Stimulated activated CD8-positive, alpha-beta memory T cell treated with anti-CD3 and anti-CD28 coated beads, Interleukin-15, amount 100 ng/mL, for 24 hours (primary cell): ENCODE measurements at places on chromosomes 11 and 22.

DNA sequence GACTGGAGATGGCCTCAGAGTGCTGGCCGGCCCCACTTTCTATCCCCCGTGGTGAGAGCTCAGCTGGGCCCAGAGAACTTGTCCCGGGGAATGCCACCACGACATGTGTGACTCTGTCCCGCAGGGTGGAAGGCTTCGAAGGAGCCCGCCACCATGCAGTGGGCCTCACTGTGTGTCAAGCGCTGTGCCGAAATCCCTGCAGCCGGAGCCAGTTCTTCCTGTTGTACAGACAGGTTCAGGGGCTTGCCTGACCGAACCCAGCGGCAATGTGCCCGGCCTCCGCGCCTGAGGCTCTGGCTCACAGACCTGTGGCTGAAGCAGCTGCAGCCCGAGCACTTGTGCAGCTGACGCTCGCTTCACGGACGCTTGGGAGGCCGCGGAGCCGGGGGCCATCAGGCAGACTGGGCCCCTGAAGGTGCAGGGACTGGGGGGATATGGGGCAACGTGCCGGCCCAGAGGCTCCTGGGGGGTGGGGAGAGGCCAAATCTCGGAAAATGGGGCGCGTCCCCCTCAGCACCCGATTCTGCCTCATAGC lies 650 bp downstream of the PPM1F start:
- DNase-seq: no peak

- DNase-seq: no peak
Observed at GRCh38 chr11:134474070-134474860, 62.2 kb upstream of the B3GAT1 start.

GRCh38 chr11:94241896-94242295 lies 62.5 kb upstream of the IZUMO1R start:
- no peak for DNase-seq

DNA sequence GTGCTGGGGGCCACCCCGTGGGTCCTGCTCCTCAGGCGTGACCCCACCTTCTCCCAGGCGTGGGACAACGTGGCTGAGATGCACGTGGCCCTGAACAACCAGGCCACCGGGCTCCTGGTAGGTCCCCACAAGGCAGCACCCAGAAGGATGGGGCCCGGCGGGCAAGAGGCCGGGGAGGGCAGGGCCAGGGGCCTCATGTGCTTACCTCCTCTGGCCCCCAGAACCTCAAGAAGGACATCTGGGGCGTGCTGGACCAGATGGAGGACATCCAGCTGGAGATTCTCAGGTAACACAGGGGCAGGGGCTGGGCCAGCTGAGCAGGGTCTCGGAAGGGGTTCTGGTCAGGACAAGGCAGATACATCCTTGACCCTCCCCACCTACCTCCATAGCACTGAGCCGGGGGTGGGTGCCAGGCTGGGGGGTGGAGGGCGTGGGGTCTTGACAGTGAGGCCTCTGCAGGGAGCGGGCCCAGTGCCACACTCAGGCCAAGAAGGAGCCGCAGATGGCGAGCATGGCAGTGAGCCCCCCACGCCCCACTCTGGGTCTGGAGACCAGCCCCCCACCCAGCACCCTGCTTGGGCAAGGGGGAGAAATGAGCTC lies 186.3 kb downstream of the IGLL1 start:
- no peak for DNase-seq

GRCh38 chr11:131481303-131481702 lies 110.9 kb downstream of the NTM start:
- no peak for DNase-seq

GRCh38 chr11:47147250-47147649 lies 29.4 kb downstream of the ARFGAP2 start:
- no peak for DNase-seq

GRCh38 chr11:84130646-84131427 lies 844.7 kb upstream of the CCDC90B start:
- DNase-seq: no peak

- DNase-seq: no peak
Observed at GRCh38 chr11:13463779-13464290, 813 bp upstream of the BTBD10 start.

- DNase-seq: no peak
Observed at GRCh38 chr22:35578836-35579575, 38.1 kb downstream of the MB start.

DNA sequence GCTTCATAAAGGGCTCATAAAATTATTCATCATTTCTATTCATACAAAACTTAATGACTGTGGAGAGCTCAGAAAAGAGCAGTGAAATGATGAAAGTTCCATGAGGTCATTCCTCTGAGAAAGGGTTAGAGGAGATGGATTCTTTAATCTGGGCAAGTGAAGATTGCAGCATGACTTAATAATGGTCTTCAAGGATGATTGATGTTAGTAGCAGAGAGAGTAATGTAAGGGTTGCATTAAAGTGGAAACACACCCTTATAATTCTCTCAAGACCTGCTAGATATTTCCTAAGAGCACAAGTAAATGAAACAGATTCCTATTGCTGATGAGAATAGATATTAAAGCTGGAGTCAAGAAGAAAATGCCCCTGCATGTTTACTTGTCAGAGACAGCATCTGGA lies 711.6 kb upstream of the ANO5 start:
- DNase-seq: no peak

DNA sequence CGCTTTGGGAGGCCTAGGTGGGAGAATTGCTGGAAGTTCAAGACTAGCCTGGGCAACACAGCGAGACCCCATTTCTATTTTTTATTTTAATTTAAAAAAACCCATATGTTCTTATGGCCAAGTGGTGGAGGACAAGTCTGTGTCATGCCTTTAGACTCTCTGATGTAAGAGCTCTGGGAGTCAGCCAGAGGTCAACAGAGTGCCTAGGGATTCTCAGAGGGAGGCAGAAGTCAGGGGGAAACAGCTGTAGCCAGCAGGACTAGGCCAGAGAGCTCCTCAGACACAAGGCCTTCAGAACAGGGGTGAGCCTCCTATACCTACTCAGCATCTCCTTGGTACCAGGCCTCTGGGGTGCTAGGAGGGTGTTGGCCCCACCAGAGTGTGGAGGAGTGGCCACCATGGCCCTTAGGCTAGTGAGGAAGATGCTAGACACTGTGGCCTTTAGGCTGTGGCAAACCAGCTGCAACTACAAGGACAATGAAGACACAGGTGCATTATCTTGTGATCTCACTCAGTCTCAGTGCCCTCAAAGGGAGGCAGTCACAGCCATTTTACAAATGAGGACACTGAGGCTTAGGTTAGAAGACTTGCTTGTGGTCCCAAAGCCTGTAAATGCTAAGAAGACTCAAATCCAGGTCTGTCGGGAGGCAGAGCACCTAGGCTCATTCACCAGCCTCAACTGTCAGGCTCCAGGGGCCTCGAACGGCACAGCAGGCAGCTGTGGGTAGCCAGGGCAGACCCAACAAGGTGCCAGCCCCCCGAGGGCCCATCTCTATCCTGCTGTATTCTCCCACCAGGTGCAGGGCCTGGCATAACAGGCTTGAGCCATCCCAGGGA lies 5.0 kb downstream of the ZP1 start:
- no peak for DNase-seq

DNA sequence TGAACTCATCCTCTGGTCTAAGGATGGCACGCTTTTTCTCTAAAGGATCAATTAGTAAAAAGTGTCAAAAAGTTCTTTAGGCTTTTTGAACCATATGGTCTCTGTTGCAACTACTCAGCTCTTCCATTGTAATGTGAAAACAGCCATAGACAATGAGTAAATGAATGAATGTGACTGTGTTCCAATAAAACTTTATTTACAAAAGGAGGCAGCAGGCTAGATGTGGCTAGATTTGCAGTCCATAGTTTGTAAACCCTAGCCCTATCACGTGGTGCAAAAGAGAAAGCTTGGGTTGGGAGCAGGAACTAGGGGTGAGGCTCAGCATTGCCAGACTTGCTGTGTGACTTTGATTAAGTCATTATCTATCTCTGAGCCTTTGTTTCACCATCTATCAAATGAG lies 5.4 kb upstream of the NPAS4 start:
- no peak for DNase-seq

- DNase-seq: no peak
Observed at GRCh38 chr11:57545883-57546282, 8.5 kb downstream of the SMTNL1 start.

- DNase-seq: no peak
Observed at GRCh38 chr11:34351687-34352469, 5.9 kb downstream of the ABTB2 start.

- no peak for DNase-seq
Observed at GRCh38 chr11:46285594-46286033, 8.2 kb downstream of the CREB3L1 start.

- DNase-seq: no peak
Observed at GRCh38 chr22:22666307-22667091, 22.1 kb downstream of the GGTLC2 start.

DNA sequence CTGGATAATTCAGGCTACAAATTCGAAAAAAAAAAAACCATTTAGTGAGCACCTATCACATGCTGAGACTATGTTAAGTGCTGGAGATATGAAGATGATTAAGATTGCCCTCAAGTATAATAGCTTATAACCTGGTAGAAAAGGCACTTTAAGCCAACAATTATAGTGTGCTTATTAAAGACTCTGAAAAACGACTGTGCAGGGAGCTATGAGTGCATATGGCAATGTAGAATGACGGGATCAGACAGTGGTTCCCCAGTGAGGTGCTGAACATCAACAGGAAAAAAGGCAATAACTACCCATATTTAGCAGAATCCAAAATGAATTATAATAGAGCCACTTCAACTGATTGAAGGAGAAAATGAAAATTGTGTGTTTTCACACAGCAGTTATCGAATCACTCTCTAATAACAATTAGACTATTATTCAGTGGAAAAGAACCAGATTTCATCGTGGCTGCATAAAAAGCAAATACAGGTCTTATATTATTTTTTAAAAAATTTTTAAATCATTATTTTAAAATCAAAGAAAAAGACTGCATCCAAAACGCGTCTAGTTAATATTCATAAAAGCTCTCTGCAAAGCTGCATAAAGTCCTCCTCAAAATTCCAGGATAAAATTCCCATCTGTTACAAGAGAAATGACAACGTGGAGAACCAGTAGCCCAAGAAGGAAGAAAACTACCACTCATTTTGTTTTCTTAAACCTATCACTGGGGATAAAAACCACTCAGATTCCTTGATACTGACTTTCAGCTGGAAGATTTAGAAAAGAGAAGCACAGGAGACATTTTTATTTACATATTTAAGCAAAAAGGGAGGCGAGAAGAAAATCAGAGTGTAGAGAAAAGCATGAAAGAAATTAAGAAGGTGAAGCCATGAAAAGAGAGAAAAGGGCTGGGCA lies 1.1 kb downstream of the MTMR2 start:
- no peak for DNase-seq

DNA sequence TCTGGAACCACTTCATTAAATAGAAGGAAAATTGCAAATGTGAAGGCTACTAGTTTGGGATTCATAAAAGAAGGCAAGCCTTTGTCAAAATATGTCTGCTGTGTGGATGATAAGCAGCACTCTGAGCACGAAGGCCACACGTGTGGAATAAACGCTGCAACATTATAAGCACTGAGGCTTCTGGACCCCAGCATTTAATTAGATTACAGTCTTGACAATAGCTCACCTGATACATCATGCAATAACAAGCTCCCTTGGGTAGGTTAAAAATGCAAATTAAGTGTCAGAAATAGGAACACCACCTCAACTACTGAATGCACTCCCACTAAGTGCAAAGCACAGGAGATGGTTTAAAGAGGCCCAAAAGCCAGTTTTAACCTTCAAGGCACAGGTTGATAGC lies 179.3 kb downstream of the LARGE1 start:
- DNase-seq: no peak

GRCh38 chr11:130637566-130637965 lies 189.1 kb downstream of the ADAMTS15 start:
- DNase-seq: no peak

- no peak for DNase-seq
Observed at GRCh38 chr11:47387944-47388696, 9.8 kb upstream of the SPI1 start.

GRCh38 chr11:19018901-19019300 lies 41.6 kb downstream of the MRGPRX2 start:
- no peak for DNase-seq

DNA sequence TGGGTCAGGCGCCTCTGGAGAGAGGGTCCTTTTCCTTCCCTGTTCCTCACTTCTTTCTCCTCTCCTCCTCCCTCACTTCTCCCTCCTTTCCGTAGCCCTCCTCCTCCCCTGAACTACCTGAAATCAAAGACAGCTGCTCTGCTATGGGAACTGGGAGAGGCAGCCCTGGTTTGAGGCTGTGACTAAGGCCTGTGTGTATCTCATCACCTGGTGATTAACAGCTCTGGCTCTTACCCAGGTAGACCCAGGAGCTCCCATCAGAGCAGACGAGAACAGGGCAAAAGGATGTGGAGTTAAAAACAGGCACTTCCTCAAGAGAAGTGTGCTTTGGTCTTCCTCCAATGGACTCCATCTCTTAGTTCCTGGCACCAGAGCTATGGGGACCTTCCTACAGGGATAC lies 5.8 kb downstream of the ISX start:
- DNase-seq: no peak

- DNase-seq: no peak
Observed at GRCh38 chr11:64268893-64269539, 15.4 kb downstream of the BAD start.

DNA sequence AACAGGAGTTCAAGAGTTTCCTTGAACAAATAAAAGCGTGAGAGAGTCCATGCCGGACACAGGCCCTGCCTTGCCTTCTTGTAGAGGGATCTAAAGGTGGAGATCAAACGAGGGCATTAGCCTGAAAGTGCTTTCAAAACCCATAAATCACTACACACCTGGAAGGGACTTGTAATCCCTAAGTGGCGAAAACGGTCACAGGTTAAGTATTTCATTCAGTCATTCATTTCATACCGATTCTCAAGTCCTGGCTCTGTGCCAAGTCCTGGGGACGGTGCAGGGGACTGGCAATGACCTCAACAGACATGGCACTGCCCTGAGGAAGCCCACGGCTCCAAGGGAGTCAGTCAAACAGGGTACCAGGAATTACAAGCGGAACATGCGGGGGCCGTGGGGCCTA lies 26.6 kb downstream of the ELFN2 start:
- DNase-seq: no peak

- DNase-seq: no peak
Observed at GRCh38 chr11:12922418-12922817, 86.7 kb upstream of the RASSF10 start.

- DNase-seq: no peak
Observed at GRCh38 chr11:5596607-5597201, at the start of gene TRIM6. TSS of gene TRIM6 (plus strand) at chr11:5596637. CDS start at chr11:5596898, 261 bp downstream.

DNA sequence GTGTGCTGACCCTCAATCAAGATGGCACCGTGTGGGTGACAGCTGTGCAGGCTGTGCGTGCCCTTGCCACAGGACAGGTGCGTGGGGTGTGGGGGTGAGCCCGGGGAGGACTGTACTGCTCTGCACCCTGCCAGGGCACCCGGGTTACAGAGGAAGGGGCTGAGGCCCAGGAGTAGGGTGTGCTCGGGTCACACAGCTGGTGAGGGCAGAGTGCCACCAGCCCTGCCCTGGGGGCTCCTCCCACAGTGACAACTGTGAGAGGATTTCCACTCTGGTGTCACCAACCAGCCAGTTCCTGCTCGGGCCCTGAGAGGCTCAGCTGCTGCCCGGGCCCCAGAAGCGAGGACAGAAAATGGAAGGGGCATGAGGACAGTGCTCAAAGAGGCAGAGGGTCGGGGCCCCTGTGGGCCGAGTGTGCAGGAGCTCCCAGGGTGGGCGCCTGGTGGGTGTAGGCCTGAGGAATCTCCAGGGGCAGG lies 20.5 kb downstream of the TRMU start:
- DNase-seq: no peak

GRCh38 chr22:17130199-17130598 lies 9.0 kb upstream of the TMEM121B start:
- no peak for DNase-seq

- DNase-seq: no peak
Observed at GRCh38 chr22:35688913-35689675, 28.6 kb upstream of the APOL5 start.

GRCh38 chr22:23217171-23218052 lies 37.1 kb downstream of the BCR start:
- no peak for DNase-seq

- DNase-seq: no peak
Observed at GRCh38 chr11:68403831-68404230, 56.7 kb upstream of the PPP6R3 start.
